Posterior cingulate gyrus (tissue), 11 donors: ENCODE measurements at places on chromosomes 5 and 9.
A peak's percentile ranks its signal among the peaks of the same experiment; 100 is the strongest.

- no peak for DNase-seq
Observed at GRCh38 chr9:4973246-4973645, 11.8 kb upstream of the JAK2 start.

GRCh38 chr5:156934450-156935211 lies 28.4 kb downstream of the TIMD4 start:
- peak; percentile 25 for DNase-seq

DNA sequence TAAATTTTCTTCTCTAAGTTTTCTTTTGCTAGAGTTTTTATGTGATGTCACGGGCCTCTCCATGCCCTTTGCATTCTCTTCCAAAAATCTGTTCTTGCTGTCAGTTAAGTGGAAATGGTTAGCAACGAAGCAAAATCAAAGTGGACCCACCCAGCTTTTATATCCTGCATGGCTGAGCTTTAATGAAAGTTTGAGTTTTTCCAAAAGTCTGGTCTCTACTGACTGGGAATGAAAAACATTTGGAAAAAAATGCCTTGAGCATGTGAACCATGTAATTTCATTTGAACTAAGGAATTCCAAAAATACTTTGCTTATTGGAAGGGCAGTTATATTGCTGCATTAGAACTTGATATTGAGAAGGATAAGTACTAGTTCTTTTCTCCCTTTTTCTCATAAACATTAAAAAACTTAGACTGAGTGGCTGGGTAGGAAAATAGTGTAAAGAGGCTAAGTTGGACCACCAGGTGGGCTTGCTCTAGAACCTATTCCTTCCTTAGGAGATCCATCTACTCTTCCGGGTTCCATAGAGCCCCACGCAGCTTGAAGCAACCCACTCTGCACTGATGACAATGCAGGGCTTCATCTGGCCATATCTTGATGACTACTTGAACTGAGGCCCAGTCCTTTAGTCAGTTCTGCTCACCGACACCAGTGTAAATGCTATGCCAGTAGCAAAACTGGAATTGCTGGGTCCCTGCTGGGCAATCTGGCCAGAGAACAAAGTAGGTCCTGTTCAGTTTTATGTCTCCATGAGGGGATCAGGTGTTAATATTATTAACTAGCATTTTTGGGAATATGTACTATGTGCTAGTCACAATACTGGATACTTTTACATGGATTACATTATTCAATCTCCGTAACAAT lies 17.4 kb upstream of the RIC1 start:
- no peak for DNase-seq

- DNase-seq = no peak
Observed at GRCh38 chr9:105413525-105413924, 34.3 kb upstream of the FSD1L start.

GRCh38 chr9:91247278-91247677 lies 114.4 kb downstream of the AUH start:
- peak; percentile 57 for DNase-seq

- no peak for DNase-seq
Observed at GRCh38 chr9:7245976-7246580, 488.3 kb downstream of the KDM4C start.

- peak; percentile 91 for DNase-seq
Observed at GRCh38 chr5:175867587-175868347, 3.6 kb upstream of the CPLX2 start.

DNA sequence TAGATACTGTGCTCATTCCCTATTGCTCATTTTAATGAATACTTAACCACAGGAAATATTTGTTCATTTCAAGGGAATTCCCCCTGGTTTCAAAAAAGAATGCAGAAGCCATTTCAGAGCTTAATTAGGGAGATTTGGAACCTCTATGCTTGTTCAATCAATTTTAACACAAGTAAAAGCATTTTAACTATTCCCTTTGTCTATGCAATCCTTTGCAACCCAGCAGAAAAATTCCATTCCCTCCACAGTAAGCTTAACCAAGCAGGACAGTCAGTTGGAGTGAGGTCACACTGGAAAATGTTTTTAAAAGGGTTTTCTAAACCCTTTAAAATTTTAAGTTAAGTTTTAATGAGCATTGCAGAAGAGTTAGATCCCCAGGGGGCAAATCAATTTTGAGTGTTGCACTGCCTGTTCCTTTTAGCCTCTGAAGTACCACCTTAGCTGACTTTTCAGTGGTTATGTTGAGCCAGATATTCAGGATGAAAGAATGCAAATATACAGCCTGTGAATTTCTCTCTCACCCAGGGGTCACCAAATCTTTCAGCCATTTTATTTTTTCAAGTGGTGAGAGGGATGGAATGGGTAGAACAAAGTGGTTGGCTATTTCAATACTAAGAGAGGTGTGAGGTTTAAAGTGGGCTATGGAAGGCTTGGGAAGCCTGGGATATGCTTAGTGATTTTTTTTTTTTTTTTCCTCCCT lies 356.2 kb upstream of the NUDT12 start:
- DNase-seq = no peak

GRCh38 chr5:160378330-160378729 lies 7.9 kb upstream of the C1QTNF2 start:
- no peak for DNase-seq

- peak; percentile 75 for DNase-seq
Observed at GRCh38 chr5:81856948-81857928, 106.3 kb upstream of the SSBP2 start.

DNA sequence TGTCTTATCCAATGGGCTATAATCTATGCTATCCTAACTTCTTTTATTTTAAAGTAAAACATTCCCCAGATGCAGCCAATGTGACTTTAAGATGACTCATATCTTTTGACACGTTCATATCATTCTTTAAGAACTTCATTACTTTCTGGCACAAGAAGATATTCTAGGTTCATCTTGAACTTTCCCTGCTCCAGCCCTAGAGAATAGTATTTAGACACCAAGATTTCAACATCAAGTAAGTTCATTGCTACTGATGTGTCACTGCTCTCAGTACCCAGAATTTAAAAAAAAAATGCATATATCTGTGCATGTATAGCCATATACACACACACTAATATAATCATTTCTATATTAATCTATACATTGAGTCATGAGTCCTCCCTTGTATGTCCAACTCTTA lies 175.2 kb downstream of the SAXO1 start:
- DNase-seq = no peak

DNA sequence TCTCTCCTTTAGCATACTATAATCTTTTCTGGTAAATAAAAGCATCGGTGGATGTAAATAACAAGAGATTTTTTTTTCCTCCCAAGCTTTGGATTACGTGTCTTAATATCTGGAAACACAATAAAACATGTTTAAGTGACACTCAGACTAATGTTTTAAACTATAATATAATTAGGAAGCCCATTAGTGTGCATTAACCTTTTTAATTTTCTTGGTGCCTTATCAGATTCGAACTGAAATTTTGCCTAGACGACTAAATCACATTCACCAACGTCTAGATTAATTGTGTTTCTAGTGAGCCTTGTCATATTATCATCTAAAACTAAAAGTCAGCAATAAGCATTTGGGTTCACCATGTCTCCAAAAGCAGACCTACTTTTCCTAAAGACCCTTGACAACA lies 110.2 kb downstream of the CDH6 start:
- no peak for DNase-seq

GRCh38 chr9:38249587-38250210 lies 142.8 kb upstream of the ALDH1B1 start:
- DNase-seq = no peak

DNA sequence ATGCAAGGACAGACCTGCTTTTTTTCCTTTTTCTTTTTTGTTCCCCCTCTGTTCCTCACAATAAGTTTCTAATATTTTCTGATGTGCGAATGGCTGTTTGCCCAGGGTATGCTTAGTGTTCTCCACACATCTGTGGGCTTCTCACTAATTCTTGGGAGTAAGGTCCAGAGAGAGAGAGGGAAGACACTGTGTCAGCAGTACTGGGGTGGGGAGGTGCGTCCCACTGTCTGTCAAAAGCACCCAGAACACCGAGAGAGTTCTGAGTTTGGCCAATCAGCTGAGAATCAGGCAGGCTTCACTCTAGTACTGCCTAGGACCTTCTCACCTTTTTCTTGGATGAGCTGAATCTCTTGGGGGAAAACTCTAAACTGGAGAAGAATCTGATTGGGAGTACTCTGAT lies 61.8 kb downstream of the ELL2 start:
- DNase-seq = no peak

DNA sequence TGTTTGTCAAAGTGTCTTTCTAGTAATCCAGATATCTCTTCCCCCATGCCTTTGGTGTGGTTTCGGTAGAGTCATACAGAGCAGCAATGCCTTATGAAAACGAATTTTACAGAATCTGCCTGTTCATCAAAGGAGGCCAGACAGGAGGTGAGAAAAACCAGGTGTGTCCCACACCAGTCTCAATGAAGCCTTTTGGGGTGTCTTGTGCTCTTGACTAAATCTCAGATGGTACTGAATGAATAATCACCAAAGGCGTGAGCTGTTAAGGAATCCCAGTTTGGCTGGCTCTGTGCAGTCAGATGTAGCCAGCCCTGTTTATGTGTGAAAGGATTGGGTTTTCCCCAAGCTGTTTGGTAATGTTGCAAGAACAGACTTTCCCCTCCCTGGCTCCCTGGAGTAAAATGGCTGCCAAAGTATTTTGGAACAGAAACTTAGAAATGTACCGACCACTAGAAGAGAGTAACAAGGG lies 70.8 kb upstream of the CDKN2B start:
- DNase-seq = no peak

DNA sequence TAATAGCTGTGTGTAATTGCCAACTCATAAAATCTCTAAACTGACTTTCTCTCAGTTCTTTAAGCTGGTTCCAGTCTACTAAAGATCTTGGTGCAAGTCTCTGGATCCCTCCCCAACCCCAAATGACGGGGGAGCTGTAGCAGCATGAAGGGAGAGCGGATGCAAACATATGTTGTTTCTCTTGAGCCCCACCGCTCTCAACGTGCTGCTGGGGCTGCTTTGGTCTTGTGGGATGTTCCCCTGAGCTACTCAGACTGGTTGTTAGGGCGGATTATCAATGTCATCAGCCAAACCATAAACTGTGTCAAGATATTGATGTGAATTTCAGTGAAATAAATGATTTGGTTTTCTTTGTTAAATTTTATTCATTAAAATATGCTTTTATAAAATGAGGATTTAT lies 40.9 kb upstream of the APC start:
- DNase-seq = no peak

GRCh38 chr9:116280529-116280928 lies 126.9 kb downstream of the PAPPA start:
- no peak for DNase-seq

DNA sequence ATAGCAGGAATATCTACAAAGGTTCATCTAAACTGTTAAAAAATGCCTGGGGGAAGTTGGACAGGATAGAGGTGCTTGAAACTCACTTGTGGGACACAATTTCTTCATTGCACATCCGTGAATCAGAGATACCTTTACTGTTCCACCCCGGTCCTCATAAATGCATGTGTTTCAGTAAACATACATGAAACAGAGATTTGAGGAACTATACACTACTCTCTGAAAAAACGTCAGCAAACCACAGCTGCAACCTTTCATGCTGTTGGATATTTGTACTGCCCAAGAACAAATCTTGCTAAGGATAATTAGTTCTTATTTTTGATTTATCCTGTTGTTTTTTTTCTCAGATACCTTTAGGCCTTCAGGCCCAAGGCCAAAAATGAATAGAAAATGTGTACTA lies 337.3 kb downstream of the KDM4C start:
- DNase-seq = no peak

GRCh38 chr5:32514806-32515205 lies 70.3 kb upstream of the ZFR start:
- no peak for DNase-seq

DNA sequence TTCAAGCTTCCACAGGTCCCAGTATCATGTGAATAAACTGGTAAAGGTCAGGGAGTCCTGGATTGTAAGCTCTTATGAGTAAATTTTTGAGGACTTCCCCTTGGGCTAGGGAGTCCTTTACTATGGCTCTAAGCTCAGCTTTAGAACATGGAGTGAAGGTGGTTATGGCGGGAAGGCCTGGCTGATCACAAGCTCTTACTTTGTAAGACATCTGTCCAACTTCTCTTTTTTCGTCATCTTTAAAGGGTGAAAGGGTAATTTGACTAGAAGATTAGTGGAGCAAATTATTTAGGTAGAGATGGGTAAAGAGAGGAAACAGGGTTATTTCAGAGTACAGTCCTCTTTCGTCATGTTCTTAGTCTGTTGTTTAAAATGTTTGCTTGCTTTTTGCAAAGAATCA lies 155.4 kb downstream of the AOPEP start:
- DNase-seq = no peak

DNA sequence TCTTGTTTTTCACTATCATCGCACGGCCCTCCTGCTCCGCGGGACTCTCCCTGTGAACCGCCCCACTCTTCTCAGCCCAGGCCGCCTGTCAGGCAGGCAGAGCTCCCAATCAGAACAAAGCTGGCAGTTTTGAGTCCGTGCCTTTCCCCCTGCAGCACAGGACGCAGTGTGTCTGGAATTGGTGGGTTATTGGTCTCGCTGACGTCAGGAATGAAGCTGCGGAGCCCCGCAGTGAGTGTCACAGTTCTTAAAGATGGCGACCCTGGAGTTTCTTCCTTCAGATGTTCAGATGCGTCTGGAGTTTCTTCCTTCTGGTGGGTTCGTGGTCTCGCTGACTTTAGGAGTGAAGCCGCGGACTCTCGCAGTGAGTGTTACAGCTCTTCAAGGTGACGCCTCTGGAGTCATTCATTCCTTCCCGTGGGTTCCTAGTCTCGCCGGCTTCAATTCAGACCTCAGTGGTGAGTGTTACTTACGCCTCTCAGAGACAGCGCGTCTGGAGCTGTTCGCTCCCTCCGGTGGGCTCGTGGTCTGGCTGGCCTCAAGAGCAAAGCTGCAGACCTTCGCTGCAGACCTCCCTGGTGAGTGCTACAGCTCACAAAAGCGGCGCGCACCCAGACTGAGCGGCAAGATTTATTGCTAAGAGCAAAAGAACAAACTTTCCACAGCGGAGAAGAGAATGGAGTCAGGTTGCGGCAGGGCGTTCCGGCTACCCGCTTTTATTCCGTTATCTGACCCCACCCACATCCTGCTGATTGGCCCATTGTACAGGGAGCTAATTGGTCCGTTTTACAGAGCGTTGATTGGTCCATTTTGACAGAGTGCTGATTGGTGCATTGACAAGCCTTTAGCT lies 7.4 kb downstream of the ZDHHC11B start:
- DNase-seq = no peak

- no peak for DNase-seq
Observed at GRCh38 chr9:131282688-131283422, 6.5 kb upstream of the FAM78A start.

DNA sequence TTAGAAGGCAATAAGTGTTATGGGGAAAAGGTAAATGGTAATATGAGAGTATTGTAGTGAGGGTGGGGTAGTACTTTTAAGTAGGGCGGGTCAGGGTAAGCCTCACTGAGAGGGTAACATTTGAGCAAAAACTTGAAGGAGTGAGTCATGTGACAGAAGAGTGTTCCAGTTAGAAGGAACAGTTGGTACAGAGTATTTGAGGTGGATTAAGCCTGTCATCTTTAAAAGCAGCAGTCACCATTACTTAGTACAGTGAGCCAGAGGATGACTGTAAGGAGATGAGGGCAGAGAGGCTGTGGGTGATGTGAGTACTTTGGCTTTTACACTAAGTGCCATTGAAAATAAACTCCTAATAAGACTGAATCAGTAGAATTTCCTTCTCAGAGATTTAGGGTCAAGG lies 54.8 kb downstream of the UBAP1 start:
- DNase-seq = no peak

- no peak for DNase-seq
Observed at GRCh38 chr5:90528601-90529193, 687 bp downstream of the LYSMD3 start.

GRCh38 chr5:138974227-138975063 lies 99.3 kb upstream of the LRRTM2 start:
- DNase-seq = peak; percentile 51

GRCh38 chr9:84271531-84271900 lies 69.0 kb downstream of the SLC28A3 start:
- peak; percentile 79 for DNase-seq

GRCh38 chr9:69674112-69674685 lies 2.0 kb upstream of the APBA1 start:
- DNase-seq = no peak
